ENCODE measurements at places on chromosomes 2 and 18. TPM values are rescaled to one million over a fixed set of nuclear protein-coding genes. Genes with fewer than 3 reads are reported as not detected.

DNA sequence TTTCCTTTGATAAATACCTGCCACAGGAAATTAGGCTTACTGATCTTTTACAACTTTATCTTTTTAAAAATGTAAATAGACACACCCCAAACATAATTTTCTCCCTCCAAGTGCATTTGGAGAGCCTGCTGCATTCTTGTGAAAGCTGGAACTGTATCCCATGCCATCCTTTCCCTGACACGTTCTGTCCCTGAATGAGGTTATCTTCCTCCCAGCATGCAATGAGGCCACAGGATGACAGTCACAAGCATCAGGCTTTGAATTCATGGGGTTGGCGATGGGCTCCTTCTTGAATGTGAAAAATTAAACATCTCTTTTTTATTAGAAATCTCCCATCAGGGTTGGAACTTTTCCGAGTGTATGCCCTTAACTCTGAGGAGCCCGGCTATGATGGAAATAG, 77.8 kb downstream of the CTAGE1 start:
- H3K36me3 ChIP-seq = no peaks in the 10 kb centered on the region
- no peak overlapping the region for H3K27ac ChIP-seq
- H3K27me3 ChIP-seq = no peaks in the 10 kb centered on the region
- peaks cover 2% of the 10 kb centered on the region for H3K4me1 ChIP-seq

DNA sequence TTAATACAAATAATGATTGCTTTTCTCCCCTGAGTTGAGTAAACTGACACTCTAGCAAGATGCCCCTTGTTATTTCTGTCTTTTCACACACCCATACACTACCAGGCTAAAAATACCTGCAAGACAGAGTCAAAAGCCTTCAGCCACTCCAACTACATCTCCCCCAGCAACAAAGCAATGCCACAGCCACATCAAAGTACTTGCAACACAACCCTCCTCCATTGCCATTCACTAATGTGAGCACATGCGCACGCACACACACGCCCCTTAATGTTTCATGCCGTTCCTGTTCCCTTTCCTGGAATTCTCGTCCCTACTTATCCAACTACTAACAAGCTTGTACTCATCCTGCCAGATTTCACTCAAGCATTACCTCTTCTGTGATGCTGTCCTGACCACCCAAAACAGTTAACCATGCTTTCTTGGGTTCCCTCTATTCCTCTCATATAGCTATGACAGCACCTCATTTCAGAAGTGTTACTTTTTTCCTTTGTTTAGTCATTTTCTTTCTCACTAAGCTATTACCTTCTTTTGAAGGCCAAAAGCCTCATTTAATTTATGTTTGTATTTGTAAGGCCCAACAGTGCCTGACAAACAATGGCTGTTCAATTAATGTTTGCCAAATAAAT, 29.6 kb downstream of the SLC25A12 start:
- no peak overlapping the region for H3K27ac ChIP-seq
- H3K27me3 ChIP-seq = no peaks in the 10 kb centered on the region
- H3K4me3 ChIP-seq = no peak overlapping the region

GRCh38 chr2:44671916-44672315, 269.6 kb upstream of the SIX3 start:
- no peaks in the 10 kb centered on the region for H3K36me3 ChIP-seq
- no peak overlapping the region for H3K4me3 ChIP-seq
- H3K4me1 ChIP-seq = peaks cover 8% of the 10 kb centered on the region
- no peak for DNase-seq

DNA sequence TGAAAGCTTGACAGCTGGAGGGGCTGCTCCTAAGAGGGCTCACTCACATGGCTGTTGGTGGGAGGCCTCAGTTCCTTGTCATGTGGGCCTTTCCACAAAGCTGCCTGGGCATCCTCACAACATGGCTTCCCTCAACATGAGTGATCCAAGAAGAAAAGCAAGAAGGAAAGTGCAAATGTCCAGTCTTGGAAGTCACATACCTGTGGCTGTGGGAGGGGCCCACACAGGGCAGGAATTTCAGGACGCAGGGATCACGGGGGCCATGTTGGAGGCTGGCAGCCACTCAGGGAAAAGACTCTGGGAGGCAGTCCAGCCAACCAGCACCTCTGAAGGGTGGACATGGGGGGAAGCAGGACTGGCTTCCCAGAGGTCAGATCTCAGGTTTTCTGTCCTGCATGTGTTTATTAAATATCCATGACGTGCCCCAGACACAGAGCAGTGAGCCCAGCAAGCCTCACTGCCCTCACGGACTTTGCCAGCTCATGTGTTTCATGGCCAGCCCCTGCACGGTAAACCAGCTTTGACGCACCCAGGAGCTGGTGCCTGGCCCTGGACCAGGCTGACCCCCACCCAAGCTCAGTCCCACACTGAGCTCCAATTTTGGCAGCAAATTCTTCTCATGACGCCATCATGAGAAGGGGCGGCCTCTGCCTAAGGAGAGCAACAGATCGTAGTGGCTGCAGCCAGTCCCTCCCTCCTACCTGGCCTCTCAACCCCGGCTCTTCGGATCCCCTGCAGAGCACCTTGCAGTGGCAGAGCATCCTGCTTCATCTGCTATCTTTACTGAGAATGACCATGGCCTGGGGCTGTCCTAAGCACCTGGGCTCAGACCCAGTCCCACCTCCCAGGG, 34.7 kb upstream of the GPR17 start:
- no peaks in the 10 kb centered on the region for H3K27me3 ChIP-seq
- H3K4me3 ChIP-seq = no peak overlapping the region
- peak; percentile 2 for DNase-seq
- H3K27ac ChIP-seq = no peak overlapping the region

GRCh38 chr2:206198677-206199076, 39.0 kb downstream of the EEF1B2 start:
- H3K4me3 ChIP-seq = no peak overlapping the region
- peaks cover 18% of the 10 kb centered on the region for H3K27me3 ChIP-seq
- DNase-seq = no peak
- H3K4me1 ChIP-seq = no peaks in the 10 kb centered on the region
- H3K36me3 ChIP-seq = no peaks in the 10 kb centered on the region
- no peak overlapping the region for H3K27ac ChIP-seq

GRCh38 chr2:28310107-28310506, 82.6 kb upstream of the FOSL2 start:
- H3K36me3 ChIP-seq = peaks cover 1% of the 10 kb centered on the region
- no peak overlapping the region for H3K27ac ChIP-seq
- H3K4me1 ChIP-seq = no peaks in the 10 kb centered on the region
- no peak overlapping the region for H3K4me3 ChIP-seq
- H3K27me3 ChIP-seq = no peaks in the 10 kb centered on the region

DNA sequence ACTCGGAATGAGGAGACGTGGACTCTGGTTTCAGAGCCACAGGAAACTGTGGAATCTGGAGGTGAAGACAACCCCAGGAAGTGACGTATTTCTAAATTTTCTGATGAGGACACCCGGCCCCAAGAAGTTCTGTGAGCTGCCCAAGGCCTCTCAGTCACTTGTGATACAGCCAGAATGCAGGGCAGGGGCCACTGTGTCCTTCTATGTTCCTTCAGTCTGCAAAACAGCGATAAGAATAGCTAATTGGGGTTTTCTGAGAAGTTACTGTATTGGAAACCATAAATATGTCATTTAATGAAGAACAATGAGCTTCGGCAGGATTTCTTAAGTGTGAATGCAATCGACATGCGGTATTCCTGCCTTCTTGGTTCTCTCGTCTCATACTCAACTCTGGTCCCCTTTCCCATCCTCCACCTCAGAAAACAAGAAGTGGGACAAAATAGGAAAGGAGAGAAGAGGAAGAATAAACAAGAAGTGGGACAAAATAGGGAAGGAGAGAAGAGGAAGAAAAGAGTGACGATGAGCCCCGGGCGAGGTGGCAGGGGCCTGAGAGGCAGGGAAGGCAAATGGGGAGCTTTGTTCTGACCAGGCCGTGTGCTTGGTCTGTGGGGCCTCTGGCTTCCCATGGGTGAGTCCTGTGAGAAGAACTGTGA, 282.0 kb upstream of the REV1 start:
- H3K4me3 ChIP-seq = no peak overlapping the region
- peaks cover 1% of the 10 kb centered on the region for H3K36me3 ChIP-seq
- no peak overlapping the region for H3K27ac ChIP-seq
- no peaks in the 10 kb centered on the region for H3K4me1 ChIP-seq

DNA sequence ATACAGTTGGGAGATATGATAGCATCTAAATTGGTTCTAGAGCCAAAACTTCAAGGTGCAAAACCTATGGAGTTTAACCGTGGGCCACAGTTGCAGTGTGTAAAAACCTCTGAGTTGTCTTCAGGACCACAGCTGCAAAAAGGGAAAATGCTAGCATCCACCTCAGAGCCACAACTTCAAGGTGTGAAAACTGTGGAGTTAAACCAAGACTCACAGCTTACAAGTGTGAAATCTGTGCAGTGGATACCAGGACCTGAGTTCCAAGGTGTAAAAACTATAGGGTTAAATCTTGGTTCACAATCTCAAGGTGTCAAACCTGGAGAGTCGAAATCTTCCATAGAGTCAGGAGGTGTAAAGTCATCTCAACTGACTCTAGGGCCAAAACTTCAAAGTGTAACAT, 10.4 kb upstream of the ZNF512 start:
- H3K4me1 ChIP-seq = no peaks in the 10 kb centered on the region
- no peak for DNase-seq
- no peaks in the 10 kb centered on the region for H3K36me3 ChIP-seq
- H3K27ac ChIP-seq = no peak overlapping the region
- no peak overlapping the region for H3K4me3 ChIP-seq
- peaks cover 7% of the 10 kb centered on the region for H3K27me3 ChIP-seq

- H3K27me3 ChIP-seq = no peaks in the 10 kb centered on the region
- H3K36me3 ChIP-seq = peaks cover 46% of the 10 kb centered on the region
- H3K27ac ChIP-seq = no peak overlapping the region
- peaks cover 7% of the 10 kb centered on the region for H3K4me1 ChIP-seq
- DNase-seq = no peak
These were observed 151.8 kb downstream of the UBR3 start for GRCh38 chr2:169979025-169979424.

DNA sequence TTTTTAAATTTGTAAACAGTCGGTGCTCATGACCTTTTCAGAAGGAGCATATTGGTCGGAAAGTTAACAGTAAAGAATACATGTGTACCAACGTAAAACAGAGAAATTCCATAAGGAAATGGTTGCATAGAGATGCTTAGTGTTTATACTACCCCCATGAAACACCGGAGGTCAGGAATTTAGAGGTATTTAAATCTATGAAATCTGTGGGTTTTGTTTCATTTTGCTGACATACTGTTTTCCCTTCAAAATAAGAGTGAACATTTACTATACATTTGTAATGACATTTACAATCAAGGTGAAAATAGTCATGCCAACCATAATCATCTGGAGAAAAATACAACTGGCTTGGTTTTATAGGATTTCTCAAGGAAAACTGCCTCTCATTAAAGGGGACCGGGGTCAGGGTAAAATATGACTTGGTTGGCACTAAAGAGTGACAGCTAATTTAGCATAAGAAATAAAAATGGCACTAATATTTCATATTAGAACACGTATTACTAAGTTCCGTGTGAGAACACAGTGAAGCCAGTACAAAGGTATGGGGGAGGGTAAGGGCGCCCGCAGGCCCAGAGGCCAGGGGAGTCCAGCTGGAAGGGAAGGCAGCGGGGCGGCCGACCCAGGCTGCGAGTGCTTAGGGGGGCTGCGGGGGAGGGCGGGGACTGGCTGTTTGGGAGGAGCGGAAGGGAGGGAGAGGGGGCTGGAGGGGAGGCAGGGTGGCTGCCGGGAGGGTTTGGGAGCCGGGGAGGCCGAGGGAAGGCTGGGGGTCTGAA, 1.1 kb upstream of the RNU4ATAC start:
- H3K4me1 ChIP-seq = peaks cover 59% of the 10 kb centered on the region
- peak overlapping the region; percentile 97 for H3K4me3 ChIP-seq
- peaks cover 27% of the 10 kb centered on the region for H3K36me3 ChIP-seq
- peak overlapping the region; percentile 99 for H3K27ac ChIP-seq
- no peaks in the 10 kb centered on the region for H3K27me3 ChIP-seq

DNA sequence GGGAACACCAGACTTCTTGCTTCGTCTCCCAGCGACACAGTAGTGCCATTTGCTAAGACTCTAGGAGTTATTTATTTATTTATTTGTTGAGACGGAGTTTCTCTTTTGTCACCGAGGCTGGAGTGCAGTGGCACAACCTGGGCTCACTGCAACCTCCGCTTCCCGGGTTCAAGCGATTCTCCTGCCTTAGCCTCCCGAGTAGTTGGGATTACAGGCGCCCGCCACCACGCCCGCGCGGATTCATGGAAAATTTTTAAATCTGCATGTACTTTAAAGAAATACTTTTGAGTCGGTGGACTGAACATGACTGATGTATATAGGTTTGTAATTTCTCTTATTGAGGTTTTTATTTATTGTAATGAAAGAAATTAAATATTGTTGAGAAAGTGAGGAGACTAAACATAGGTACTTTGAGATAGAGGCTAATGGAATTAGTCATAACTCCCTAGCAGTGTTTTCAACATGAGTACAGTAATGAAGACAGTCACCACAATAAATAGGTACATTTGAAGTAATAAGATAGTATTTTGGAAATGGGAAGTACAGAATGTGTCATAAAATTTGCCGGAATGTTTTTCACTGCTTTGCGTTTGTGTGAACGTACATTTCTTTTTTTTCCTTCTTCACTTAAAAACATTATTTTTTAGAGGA, 983 bp downstream of the MTX2 start:
- peak overlapping the region; percentile 97 for H3K4me3 ChIP-seq
- DNase-seq = no peak
- H3K27ac ChIP-seq = peak overlapping the region; percentile 88
- no peaks in the 10 kb centered on the region for H3K27me3 ChIP-seq
- H3K36me3 ChIP-seq = peaks cover 8% of the 10 kb centered on the region

DNA sequence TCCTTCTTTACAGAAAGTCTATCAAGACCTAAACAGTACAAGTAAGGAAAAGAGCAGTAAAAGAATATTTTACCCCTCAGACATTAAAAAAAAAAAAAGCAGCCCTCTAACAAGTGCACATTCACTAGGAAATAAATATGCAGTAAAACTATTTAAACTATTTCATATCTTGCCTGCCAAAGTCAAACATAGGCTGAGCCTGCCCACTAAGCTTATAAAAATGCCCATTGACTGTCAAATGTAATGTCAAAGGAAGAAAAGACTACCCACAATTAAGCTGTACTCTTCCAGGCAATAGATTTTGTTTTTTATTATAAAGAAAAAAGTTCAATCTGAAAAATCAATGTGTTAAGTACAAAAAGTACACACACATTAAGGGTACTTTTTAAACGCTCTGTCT, 11.8 kb downstream of the ALS2 start:
- no peak overlapping the region for H3K4me3 ChIP-seq
- no peak for DNase-seq
- no peaks in the 10 kb centered on the region for H3K4me1 ChIP-seq
- no peaks in the 10 kb centered on the region for H3K27me3 ChIP-seq
- peaks cover 8% of the 10 kb centered on the region for H3K36me3 ChIP-seq

- no peaks in the 10 kb centered on the region for H3K36me3 ChIP-seq
- H3K4me1 ChIP-seq = peaks cover 10% of the 10 kb centered on the region
- H3K27me3 ChIP-seq = peaks cover 5% of the 10 kb centered on the region
These were observed 55.5 kb upstream of the ANKRD62 start for GRCh38 chr18:12038082-12038638.

GRCh38 chr2:215379948-215380347, 55.9 kb downstream of the FN1 start:
- no peak overlapping the region for H3K27ac ChIP-seq
- H3K36me3 ChIP-seq = peaks cover 10% of the 10 kb centered on the region
- H3K4me3 ChIP-seq = no peak overlapping the region

- no peak overlapping the region for H3K27ac ChIP-seq
- no peaks in the 10 kb centered on the region for H3K4me1 ChIP-seq
- DNase-seq = no peak
- no peaks in the 10 kb centered on the region for H3K27me3 ChIP-seq
These were observed 120.7 kb downstream of the LOXHD1 start for GRCh38 chr18:46536215-46536874.

Gene CD8B2
- 0.10 TPM for total RNA-seq

Gene E2F6
- 9.4 TPM for total RNA-seq

Gene LRPPRC
- 175 TPM for total RNA-seq

Gene ZNF396
- total RNA-seq = 0.74 TPM

Gene LIMS3
- 1.5 TPM for total RNA-seq
